ENCODE measurements at places on chromosomes 1 and 21. TPM values are rescaled to one million over a fixed set of nuclear protein-coding genes. Genes with fewer than 3 reads are reported as not detected.

The C2CD4D gene
- total RNA-seq, result 2.6 TPM

GRCh38 chr1:188218289-188218688 is 1389.5 kb downstream of the PLA2G4A start:
- H3K36me3 ChIP-seq, result no peaks in the 10 kb centered on the region
- H3K4me3 ChIP-seq, result no peak overlapping the region
- DNase-seq, result no peak
- H3K4me1 ChIP-seq, result no peaks in the 10 kb centered on the region

- H3K4me3 ChIP-seq, result no peak overlapping the region
- H3K27me3 ChIP-seq, result no peaks in the 10 kb centered on the region
- H3K27ac ChIP-seq, result no peak overlapping the region
- H3K4me1 ChIP-seq, result peaks cover 3% of the 10 kb centered on the region
- peak; percentile 43 for DNase-seq
- no peaks in the 10 kb centered on the region for H3K36me3 ChIP-seq
These were observed 11.8 kb upstream of the ALG14 start for GRCh38 chr1:95084317-95085176.

GRCh38 chr21:45300786-45301520 is 13.3 kb upstream of the POFUT2 start:
- no peaks in the 10 kb centered on the region for H3K27me3 ChIP-seq
- H3K36me3 ChIP-seq, result no peaks in the 10 kb centered on the region
- DNase-seq, result no peak
- H3K4me1 ChIP-seq, result peaks cover 17% of the 10 kb centered on the region
- no peak overlapping the region for H3K4me3 ChIP-seq
- H3K27ac ChIP-seq, result peak overlapping the region; percentile 51

GRCh38 chr1:192758492-192758891 is 50.3 kb upstream of the RGS2 start:
- no peak overlapping the region for H3K4me3 ChIP-seq
- H3K27ac ChIP-seq, result no peak overlapping the region
- H3K36me3 ChIP-seq, result no peaks in the 10 kb centered on the region
